ENCODE measurements at places on chromosomes 7 and 10.

DNA sequence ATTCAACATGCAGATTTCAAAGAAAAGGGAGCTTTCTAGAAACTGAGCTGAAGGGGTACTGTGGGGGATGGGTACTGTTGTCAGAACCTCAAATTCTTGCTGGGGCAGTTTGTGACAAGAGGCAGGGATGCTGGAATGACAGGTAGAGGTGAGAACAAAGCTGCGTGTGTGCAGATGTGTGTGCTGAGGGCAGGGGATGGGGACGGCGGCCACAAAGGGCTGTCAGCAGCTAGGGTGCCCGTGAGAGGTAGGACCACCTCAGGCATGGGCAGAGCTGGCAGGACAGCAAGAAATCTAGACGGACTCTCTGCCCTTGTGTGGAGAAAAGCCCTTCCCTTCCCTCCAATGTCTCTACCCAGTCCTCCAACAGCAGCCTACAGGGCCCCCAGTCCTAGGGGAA, 14.4 kb upstream of the BAZ1B start:
- DNase-seq, result no peak

- no peak for DNase-seq
These were observed 256.1 kb downstream of the COBL start for GRCh38 chr7:51060536-51060935.

DNA sequence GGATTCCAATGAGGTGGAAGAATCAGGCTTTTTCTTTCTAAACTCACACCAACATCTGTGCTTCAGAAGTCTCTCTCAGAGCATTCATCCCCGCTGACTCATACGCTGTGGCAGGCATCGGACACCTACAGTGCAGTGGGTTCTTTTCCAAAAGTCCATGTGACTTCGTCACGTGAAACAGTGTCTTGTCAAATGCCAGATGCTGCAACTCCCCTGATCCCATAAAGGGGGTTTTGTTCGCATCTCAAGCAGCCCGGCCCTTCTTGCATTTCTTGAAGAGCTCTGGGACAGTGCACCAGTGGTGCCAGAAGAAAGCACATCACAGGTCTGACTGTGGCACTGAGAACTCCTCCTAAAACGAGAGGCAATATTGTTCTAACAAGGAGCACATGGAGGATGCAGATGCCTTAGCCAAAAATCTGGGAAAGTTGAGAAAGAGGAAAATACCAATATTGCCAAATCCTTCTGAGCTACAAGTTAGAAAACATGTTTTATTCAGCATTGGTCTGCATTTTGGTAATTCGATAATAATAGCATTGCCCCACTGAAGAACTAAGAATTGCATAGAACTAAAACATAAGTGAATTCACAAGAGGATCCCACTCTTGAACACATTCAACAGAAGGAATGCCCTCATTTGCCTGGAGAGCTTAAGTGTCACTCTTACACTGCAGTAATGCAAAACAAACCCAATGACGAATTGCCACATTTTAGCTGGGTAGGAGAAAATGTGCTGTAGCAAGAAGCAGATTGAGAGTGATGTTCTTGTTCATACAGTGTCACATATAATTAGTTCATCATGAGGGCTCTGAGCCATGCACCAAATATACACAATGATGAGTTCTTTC, 204.4 kb downstream of the CXCL12 start:
- DNase-seq, result no peak

DNA sequence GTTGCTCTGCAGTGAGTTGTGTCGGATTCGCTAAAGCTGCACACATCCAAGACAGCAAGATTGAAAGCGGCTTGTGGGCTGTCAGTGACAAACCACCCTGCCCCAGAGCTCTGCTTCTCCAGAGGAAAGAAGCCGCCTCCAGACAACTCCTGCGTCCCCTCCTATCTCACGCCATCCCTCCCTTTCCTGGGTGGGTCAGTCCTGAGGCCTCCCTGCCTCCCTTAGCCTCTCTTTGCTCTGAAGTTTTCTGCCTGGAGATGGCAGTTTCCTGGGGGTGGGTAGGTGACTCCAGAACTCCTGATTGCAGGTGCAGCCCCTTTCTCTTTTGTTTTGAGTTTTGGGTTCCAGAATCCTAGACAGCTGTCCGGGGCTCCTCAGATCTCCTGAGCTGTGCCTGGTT, 78.7 kb downstream of the EMX2 start:
- no peak for DNase-seq

DNA sequence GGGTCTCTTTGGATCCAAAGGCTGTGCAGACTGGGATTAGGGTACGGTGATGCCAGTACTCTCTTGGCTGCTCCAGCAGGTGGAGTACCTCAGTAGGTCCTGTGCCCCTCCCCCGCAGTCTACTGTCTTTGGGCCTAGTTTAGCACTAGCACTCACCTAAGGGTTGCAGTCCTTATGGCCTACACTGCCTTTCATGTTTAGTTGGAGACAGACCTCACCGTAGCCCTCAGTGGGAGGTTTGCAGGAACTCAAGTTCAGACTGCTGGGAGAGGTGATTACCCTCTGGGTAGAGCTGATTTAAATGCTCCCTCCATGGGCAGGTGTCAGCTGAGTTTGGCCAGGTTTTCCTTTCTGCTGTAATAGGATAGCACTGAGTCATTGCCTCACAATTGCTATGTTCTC, 210.8 kb upstream of the TMEM196 start:
- no peak for DNase-seq

GRCh38 chr10:50310560-50311174, 59.4 kb upstream of the ASAH2 start:
- DNase-seq, result no peak

GRCh38 chr10:5890452-5890915, 441 bp downstream of the FBH1 start:
- peak; percentile 15 for DNase-seq

GRCh38 chr10:71234004-71234894, 21.9 kb downstream of the UNC5B start:
- DNase-seq, result no peak

GRCh38 chr7:66330961-66331360, 125.8 kb downstream of the TPST1 start:
- no peak for DNase-seq

GRCh38 chr10:55374060-55374459, 573.0 kb upstream of the PCDH15 start:
- no peak for DNase-seq

- DNase-seq, result no peak
These were observed 55.1 kb upstream of the SEMA3A start for GRCh38 chr7:84249656-84250055.

GRCh38 chr10:3778692-3779157, 6.3 kb downstream of the KLF6 start:
- no peak for DNase-seq

GRCh38 chr7:26504411-26505120, 212.9 kb downstream of the SNX10 start:
- no peak for DNase-seq

- no peak for DNase-seq
These were observed 32.3 kb upstream of the PLEKHS1 start for GRCh38 chr10:113718969-113719822.

- DNase-seq, result no peak
These were observed 97.3 kb upstream of the COL1A2 start for GRCh38 chr7:94297397-94297838.

DNA sequence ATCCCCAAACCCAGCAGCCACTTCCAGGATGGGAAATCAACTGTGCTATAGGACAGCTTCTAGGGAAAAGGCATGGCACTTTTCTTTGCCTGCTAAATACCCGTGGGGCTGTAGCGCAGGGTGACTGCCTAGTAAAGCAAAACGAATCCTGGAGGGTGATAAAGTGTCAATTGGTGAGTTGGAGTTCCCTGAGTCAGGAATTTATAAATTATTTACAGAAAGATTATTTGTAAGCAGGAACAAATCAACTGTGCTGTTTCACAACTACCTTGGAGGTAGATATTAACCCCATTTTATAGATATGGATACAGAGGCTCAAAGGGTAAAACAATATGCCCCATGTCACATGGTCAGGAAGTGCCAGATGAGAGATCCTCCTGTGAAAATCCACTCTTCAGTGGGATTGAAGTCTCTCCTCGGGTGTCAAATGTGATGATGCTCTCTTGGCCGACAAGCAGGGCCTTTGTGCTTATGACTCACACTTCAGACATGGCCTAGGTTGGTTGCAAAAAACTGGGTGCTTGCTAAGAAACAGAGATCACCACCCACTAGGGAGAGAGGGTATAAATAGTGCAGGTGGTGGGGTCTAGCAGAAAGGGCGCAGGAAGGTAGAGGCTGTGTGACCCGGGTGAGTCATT, 383.2 kb upstream of the ZMIZ1 start:
- no peak for DNase-seq

DNA sequence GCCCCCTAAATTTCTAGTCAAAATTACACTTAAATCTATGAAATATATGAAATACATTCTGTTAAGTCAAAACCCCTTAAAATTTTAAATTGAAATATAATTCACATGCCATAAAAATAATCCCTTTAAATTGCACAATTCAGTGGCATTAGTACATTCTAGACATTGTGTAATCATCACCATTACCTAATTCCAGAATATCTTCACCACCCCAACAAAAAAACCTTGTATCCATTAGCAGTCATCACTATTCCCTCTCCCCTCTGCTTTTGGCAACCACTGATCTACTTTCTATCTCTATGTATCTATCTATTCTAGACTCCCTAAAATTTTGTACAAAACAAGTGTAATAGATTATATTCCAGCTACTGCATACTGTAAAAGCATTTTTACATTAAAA, 261.2 kb downstream of the GLI3 start:
- DNase-seq, result no peak

GRCh38 chr7:47594406-47594805, 12.5 kb upstream of the TNS3 start:
- no peak for DNase-seq

GRCh38 chr10:92146781-92147180, 144.1 kb downstream of the CPEB3 start:
- DNase-seq, result no peak

DNA sequence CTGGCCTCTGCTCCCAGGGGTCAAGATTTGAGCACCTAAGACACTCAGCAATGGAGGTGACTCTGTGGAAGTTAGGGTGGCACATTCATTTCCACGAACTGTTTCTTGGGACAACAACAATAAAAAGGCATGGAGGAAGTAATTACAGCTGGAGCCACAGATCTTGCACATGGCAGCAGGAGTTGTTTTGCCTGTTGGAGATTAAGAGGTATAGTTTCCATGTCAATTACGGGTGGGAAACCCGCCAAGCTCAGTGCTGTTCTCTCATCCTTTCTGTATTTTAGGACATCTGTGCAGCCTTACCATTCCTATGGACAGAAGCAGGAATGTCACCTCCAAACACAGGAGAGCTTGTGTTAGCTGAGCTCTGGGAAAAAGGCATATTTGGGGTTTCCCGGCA, 201.2 kb downstream of the SNX10 start:
- DNase-seq, result no peak

DNA sequence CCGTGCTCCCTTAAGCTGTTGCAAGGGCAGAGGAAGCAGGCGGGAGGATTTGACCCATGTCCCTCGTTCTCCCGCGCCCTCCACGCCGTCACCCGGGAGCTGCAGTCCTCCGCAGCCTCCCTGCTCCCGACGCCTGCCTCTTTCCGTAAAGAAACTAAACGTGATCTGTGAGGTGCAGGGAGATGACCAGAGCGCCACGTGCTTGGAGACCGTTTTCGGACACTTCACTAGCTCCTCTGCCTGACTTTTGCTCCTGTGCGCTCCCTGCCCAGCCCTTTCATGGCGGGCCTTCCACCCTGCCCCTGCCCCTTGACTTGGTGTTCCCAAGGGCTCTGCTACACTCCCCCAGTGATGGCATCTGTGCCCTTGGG, 171.2 kb downstream of the LSM5 start:
- DNase-seq, result no peak

DNA sequence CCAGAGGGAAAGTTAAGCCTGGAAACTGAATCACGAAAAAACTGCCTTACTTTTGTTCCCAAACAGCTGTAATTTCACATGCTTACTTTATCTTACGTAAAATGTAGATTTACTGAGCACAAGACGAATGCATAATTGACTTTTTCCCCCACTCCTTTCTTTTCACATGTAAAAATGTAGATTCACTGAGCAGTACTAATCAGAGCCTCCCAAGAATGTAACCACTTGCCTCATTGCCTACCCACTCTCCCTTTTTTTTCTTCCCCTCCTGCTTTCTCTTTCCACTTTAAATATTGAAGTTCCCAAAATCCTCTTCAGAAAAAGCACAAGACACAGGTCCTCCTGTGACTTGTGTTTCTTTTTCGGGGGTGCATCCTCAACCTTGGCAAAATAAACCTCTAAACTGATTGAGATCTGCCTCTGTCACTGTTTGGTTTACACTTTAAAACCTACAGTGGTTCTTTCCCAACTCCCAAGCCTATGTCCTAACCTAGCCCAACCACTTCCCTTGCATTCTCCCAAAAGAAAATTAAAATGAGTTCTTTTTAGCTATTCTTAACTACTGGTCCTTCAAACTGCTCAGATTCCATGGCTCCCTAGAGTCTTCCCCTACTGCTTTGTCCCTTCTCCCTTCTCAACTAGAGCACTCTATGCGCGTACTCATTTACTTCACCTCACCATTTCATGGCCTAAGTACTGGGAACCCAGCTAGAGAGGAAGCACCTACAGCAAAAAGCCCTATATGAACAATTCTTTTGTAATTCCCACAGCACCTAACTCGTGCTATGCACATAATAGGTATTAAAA, 236.6 kb upstream of the MKLN1 start:
- no peak for DNase-seq

DNA sequence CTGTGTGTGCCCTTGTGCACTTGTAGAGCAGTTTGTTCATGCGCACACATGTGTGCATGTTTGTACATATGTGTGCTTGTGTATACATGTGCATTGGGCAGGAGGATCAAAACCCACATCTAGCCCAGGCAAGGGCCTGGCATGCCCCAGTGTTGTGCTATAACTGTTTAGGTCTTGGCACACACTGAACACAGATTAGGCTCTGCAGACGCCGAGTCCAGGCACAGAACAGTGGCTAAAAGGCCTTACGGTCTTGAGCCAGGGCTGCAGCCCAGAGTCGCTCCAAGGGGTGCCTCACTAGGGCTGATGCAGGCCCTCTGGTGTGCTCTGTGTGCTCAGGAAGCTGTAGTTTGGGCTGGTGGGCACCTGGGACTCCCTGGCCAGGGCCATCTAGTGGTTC, 55.7 kb downstream of the YKT6 start:
- DNase-seq, result no peak

DNA sequence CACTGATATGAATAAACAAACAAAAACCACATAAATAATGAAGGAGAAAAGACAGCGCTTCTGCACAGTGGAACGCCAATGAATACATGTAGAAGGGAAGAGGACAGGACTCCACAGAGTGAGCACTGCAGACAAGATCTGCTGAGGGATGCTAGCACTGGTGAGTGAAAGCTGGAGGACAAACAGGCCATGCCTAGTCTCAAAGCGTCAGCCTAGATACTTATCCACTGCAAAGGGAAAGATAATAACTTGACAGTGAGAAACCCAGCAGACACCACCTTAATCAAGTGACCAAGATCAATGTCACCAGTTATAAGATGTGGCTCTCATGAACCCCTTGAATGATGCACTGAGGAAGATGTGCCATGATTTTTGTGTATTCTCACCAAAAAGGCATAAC, 227.6 kb downstream of the SKAP2 start:
- no peak for DNase-seq
